ENCODE measurements at places on chromosomes 5 and 9. TPM values are rescaled to one million over a fixed set of nuclear protein-coding genes. Genes with fewer than 3 reads are reported as not detected.

GRCh38 chr9:129887334-129888292 is 52.4 kb downstream of the USP20 start:
- no peak for DNase-seq

DNA sequence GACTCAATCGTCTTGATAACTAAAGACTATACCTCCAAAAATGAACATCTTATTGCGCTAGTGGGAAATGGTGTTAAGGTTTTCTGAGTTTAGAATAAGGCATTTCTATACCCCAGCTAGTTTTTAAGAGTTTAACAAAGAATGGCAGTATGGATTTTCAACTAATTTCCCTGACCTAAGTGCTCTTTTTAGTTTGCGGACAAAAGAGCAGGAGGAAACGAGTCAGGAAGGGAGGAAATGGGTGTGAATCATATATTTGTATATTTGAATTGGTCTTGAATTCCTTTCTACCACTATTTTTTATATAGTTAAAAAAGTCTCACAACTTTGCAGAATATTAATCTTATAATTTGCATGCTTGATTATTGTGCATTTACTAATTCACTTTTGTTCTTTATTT is 516.3 kb upstream of the ZNF608 start:
- DNase-seq, result no peak

DNA sequence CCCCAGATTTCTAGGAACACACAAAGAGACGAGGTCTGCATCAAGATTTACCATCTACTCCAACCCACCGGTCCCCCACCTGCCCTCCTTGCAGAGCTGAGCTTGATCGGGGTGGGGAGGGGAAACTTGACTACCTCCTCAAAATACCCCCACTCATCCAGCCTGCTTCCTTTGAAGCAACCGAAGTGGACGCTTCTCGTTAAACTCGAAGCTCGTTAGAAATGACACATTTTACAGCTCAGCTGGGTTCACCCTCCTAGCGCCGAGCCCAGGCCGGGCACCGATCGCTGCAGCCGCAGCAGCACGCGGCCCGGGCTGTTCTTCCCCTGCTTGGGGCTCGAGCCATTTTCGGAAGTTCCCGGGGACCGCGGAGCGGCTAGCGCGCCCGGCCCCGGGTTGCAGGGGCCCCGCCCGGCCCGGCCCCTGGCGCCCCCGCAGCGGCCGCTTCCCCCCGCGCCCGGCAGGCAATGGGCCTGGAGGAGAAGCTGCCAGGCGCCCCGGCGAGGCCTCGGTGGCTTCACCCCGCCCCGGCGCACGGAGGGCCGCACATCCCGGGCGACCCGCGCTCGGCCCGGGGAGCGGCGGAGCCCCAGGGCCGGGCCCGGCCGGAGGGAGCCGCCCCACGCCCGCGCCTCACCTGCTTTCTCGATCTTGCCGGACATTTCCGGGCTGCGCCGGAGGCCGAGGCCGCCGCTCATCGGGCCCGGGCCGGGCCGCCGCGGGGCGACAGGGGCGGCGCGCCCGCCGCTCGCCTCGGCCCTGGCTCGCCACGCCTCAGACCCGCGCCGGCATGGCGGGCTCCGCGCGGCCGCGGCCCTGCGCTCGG is 530 bp downstream of the RAPGEF1 start:
- DNase-seq, result peak; percentile 47

DNA sequence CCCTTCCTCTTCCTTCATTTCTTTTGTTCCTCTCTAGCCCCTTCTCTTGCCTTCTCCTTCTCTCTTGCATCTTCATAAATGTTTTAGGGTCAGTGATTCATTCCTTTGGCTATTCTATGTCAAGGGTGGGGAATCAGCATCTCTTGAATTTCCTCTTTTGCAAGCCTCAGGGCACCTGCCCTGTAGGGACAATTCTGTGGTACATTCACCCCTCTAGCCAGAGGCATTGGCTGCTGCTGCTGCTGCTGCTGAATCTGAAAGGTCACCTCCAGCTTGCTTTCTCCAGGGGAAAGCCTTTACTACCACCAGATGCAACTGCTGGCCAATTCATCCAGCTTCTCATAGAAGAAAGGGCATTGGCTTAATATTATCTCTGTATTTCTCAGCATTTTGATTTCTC is 87.3 kb downstream of the INSYN2B start:
- no peak for DNase-seq

- no peak for DNase-seq
These were observed 65.3 kb downstream of the MARCHF3 start for GRCh38 chr5:126965061-126965475.

GRCh38 chr9:78669591-78669990 is 372.7 kb downstream of the PSAT1 start:
- DNase-seq, result no peak

GRCh38 chr5:159990506-159990905 is 18.4 kb upstream of the TTC1 start:
- DNase-seq, result no peak

GRCh38 chr9:99745085-99745484 is 76.6 kb upstream of the NR4A3 start:
- no peak for DNase-seq

- DNase-seq, result no peak
These were observed 39.5 kb downstream of the PRRC2B start for GRCh38 chr9:131433302-131433854.

DNA sequence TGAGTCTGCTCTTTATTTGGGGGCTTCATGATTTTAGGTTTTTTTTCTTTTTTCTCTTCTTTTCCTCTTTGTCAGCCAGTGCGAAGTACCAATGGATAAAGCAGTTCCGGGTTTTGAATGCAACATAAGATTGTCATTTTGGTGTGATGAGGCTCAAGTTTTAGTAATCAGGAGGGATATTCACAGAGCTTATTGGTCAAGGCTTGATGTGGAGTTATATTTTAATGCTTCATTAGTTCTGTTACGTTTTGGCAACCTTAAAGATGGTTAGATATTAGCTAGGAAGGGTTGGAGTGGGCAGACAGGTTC is 1.4 kb downstream of the PIK3R1 start:
- DNase-seq, result no peak

DNA sequence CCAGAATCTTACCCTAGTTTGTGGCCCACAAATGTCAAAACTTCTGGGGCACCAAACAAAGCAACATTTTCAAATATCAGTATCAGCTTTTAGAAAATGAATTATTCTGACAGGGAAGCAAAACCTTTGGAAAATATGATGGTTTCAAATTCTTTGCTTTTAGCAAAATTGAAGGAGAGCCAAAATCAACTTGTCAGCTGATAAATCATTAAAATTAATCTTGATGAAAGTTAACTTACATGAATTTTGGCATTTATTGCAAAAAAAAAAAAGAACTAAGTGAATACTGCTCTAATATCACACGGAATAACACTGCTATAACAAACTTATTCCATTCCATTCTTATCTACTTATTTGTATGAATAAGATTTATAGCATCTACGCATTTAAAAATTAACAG is 158.1 kb upstream of the TARS1 start:
- no peak for DNase-seq

DNA sequence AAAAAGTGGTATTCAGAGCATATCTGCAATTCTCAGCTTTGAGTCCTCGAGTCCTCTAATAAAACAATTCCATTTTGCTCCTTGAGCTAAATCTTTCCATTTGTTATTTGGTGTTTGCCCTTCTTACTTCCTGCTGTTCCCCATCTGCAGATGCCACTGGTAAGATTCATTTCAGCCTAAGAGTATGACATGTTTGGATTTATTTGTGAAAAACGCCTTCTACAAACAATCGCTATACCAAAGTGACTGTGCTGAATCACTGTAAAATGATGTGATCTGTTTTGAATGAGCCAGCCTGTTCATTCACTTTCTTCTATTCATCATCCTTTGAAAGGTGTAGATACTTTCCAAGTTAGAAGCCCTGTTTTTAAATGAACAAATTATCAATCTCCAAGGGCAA is 27.7 kb downstream of the KCTD16 start:
- no peak for DNase-seq

DNA sequence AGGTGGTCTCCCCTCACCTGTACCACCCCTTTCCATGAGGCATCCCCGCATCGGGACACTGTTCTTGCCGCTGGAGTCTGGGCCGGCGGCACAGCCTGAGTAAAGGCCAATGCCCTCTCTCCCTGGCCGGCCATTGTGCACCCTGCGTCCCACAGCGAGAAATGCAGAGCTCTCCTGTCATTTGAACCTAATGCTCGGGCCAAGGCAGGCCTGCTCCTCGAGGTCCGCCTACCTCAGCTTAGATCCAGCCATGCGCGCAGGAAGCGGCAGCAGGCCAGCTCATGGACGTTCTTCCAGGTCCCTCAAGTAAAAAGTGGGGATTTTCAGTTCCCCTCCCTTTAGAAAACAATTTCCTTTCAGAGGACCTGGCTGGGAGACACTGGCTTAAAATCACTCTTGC is 135.0 kb downstream of the HSD17B3 start:
- DNase-seq, result no peak

DNA sequence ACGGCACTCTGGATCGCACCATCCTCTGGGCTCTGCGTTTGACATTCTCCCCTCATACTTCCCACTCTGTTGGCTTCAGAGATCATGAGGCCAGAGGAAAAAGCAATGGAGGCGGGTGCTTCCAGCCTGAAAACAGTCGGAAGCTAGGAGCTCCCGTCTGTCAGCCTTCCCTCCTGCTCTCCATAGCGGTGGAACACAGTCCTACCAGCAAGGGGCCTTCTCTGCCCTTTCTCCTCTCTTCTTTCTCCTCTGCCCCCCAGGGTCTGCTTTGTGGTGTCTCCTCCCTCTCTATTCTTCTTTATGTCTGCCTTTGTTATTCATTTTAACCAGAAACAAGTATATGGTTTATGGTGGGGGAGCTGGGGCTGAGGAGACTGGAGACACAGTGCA is 152.5 kb upstream of the NFIB start:
- DNase-seq, result peak; percentile 12

DNA sequence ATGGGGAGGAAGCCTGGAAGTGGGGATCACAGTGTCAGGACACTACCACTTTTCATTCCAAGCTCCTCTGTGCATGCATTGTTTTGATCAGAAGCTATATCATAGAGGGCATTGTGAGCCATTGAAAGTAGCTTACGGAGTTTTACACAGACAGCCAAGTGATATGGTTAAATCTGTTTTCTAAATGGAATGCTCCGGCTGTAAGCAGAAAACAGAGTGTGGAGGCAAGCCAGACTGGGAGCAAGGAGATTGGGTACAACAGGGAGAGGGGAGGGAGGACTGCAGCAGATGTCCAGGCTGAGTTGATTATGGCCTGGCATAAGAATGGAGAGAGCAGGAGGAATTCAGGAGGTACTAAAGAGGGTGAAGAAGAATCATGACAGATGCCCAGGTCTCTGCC is 15.5 kb upstream of the SOWAHA start:
- no peak for DNase-seq

DNA sequence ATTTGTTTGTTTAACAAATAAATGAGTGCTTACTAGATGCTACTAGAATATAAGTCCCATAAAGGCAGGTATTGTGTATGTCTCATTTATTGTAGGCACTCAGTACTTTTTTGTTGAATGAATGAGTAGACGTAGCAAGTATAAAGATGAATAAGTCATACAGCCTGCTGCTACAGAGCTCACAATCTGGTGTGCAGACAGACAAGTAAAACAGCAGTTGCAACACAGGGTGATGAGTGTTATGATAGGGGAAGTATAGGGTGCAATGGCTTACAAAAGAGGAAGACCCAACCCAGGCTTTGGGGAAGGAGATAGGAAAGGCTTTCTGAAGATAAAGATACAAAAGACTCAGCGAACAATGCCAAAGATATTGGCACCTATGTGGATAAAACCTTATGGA is 47.7 kb downstream of the SH3RF2 start:
- DNase-seq, result no peak

DNA sequence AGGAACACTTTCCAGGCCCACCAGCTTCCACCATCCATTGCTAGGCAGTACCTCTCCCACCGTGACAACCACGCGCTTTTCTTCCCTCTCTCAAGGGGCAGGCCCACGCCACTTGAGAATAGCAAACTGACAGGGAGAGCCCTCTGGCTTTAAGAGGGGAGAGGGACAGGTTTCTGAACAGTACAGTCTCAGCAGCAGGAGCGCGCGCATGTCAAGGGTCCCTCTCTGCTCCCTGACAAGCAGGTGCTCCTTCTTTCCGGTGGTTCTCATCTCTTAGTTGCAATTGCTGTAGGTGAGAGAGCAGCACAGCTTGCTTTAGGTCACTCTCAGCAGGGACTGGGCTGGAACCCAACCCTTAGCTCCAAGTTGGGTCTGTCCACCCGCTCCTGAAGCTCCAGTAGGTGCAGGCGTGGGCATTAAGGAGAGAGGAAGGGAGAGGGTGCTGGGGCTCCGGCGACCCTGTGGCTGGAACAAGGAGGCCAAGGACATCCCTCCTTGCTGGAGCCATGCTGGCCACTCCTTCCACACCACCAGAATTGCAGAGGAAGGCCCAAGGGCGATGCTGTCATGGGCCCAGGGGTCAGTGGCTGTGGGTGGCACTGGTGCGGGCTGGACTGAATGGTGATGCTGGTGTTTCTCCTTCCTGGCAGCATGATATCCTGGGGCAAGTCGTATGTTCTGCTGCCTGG is 9.0 kb upstream of the PHF2 start:
- no peak for DNase-seq

GRCh38 chr5:171629628-171630349 is 155.8 kb upstream of the SMIM23 start:
- DNase-seq, result peak; percentile 77

- no peak for DNase-seq
These were observed 86.2 kb upstream of the PIK3R1 start for GRCh38 chr5:68129364-68129763.

- DNase-seq, result no peak
These were observed 27.6 kb downstream of the ATP10B start for GRCh38 chr5:160824301-160825001.

- DNase-seq, result no peak
These were observed 110.8 kb downstream of the TENT4A start for GRCh38 chr5:6823996-6824395.

DNA sequence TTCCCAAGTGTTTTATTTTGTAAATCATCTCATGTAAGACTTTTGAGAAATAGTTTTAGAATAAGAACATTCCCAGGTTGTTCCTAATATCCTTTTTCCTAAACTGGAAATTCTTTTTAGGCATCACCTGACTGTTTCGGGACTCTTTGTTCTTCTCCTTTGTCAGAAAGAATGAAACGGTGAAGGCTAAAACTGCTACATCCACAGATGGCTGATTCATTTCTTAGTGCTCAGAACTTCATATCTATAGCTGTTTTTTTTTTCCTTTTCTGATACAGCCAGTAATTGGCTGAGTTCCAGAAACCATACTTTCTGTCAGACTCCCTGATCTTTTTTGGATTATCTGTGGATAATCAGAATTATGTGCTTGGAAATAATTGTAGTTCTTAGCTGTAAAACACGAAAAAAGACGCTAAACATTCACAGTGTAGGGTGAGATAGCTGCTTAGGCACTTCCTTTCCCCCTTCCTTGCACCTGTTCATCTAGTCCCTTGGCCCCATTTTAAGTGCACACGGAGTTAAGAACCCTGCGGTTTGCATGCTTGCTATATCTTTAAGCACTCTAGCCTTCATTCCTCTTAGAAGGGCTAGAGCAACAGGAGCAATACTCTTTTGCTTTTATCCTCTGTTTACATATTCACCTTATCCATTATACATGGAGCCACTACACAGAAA is 283.9 kb downstream of the PJA2 start:
- no peak for DNase-seq

Gene LNPEP
- 4.7 TPM for total RNA-seq

Gene BTNL9
- total RNA-seq, result 1.8 TPM

Gene TEX48
- total RNA-seq, result not detected

Gene GFI1B
- total RNA-seq, result 0.41 TPM

Gene OTP
- not detected for total RNA-seq

Gene CYLC2
- total RNA-seq, result not detected

Gene PTPRD
- total RNA-seq, result 69.6 TPM

Gene ROPN1L
- not detected for total RNA-seq

Gene SPINK7
- total RNA-seq, result not detected

Gene SRA1
- total RNA-seq, result 34.6 TPM

Gene MARVELD2
- total RNA-seq, result 34.7 TPM

Gene BHMT
- total RNA-seq, result 1.1 TPM

Gene ABCA1
- total RNA-seq, result 4.6 TPM

Gene ZNF658
- total RNA-seq, result 5.0 TPM

All from WTC11 (cell line).